ENCODE measurements at places on chromosomes 5 and 9.

GRCh38 chr5:44334622-44335021, 54.6 kb downstream of the FGF10 start:
- DNase-seq: no peak

DNA sequence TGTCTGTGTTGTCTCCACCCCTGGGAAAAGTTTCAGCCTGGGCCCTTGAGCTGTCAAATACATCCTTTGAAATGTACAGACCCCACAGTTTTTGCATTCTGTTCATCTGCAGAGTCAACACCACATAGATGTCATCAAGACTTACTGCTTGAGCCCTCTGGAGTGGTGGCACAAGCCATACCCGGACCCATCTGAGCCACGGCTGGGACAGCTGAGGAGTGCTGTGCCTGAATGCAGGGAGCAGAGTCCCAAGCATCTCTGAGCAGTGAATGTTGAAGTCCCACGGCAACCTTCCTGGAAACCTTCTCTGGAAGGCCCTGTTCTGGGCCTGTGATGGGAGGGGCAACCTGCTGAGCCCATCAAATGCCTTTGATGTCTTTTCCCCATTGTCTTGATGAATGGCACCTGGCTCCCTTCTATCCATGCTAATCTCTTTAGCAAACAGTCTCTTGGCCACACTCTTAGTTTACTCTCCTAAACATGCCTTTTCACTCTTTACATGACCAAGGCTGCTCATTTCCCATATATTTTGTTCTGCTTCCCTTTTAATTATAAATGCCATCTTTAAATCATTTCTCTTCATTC, 92.5 kb downstream of the ATPSCKMT start:
- no peak for DNase-seq

DNA sequence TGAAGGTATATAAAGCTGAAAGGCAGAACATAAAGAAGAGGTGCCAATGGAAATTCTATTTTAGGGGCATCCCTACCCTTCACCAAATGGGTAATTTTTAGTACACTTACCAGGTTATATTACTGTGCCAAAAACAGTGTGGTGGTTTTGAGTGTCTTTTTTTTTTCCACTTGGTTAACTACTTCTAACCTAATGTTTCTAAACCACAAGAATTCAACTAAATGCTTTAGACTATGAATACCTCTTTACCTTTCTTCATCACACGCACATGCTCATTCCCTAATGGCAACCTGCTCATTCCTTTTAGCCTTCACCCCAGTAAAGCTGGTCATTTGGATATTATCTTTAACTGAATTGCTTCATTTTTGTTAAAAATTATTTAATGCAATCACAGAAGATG, 215.6 kb downstream of the PIK3R1 start:
- DNase-seq: no peak

GRCh38 chr5:95895251-95895650, 66.4 kb downstream of the ELL2 start:
- DNase-seq: no peak

GRCh38 chr9:91783876-91784672, 166.0 kb downstream of the ROR2 start:
- no peak for DNase-seq

- no peak for DNase-seq
Measured at GRCh38 chr5:138833726-138834480, 41.2 kb downstream of the LRRTM2 start.

DNA sequence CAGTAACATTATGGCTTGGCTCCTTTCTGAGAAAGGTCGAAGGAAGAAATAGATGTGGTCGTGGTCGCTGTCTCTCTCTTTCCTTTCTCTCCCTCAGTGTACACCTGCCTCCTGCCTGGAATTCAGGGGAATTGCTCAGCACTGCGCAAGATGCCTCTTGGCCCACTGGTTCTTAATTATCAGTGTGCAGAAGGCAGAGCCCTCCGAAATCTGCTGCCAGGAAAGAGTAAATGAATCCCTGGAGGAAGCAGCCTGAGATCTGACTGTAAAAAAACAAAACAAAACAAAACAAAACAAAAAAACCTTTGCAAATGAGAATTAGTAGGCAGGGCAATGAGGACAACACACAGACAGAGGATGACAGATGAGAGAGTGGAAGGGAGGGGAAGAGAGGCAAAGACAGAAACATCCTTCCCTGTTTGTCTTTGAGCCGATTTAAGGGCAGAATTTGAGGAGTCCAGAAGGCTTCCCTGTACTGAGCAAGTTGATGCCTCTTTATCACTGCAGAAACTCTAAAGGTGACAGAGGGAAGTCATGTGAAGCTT, 113.8 kb upstream of the PUM3 start:
- no peak for DNase-seq

DNA sequence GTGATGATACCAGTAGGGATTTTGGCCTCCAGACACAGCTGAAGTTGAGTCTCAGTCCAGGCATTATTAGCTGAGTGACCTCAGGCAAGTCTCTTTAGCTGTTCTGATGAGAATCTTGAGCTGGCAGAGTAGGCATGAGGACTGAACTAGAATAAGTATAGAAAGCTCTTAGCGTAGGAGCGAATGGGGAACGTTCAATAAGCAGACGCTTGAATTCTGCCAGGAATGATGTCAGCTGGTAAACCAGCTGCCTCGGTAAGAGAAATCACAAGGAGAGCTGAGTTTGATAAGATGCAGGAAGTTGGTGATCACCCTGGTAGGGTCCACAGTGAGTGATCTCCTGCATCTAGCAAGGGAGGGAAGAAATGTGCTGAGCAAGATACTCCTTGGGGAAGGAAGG, 280.4 kb downstream of the NTRK2 start:
- DNase-seq: no peak

DNA sequence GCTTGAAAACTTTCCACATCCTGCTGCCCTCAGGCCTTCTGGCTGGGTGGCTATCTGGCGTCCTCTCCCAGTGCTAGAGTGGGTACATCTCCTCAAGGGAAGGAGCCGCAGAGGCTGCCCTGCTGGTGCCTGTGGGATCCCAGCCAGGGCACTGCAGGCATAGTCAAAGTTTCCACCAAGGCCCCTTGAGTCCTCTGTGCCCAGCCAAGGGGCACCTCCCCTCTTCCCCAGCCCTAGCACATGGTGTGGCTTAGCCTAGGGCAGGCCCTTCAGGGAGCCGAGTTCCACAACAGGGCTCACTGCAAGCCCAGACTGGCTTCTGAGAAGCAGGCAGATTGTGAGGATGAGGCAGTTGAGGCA, 103.2 kb downstream of the RGS3 start:
- DNase-seq: no peak

DNA sequence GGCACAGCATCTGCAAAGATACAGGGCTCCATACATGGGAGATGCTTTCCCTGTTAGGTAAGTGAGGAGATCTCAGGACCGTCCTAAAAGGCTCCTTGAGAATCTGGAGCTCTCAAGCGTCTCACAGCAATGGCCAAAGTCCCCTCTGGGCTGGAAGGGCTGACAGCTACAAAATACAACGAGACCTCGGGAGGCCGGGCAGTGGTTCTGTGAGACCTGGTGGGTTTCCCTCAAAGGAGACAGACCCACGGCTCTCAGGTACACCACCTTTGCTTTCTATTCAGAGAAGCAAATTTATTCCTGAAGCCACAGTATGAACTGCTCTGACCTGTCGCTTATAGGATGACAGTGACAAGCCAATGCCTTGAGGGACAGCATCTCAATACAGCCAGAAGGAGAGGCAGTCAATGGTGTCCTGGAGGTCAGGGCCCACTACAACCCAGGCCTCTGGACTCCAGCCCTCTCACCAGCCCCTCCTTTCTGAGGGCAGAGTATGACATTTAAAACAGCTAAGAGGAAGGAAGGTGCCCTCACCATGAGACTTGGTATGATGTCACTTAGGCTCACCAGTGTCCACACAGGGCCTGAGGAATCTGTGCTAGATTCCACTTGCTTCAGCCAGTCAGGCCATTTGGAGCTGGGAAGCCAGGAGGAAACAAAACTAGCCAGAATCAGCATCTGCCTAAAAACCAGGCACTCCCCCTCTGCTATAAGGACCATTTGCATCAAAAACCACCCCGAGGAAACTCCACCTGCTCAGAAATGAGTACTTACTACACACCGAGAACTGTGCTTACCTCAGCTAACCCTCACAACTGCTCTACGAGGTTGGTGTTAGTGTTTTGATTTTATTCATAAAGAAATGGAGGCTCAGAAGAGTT, 86.5 kb upstream of the FSTL4 start:
- no peak for DNase-seq

- DNase-seq: no peak
Measured at GRCh38 chr5:108639366-108639765, 108.3 kb upstream of the FER start.

GRCh38 chr5:157860898-157861890, 2.2 kb upstream of the CLINT1 start:
- no peak for DNase-seq

GRCh38 chr5:173178369-173178910, 34.1 kb downstream of the BNIP1 start:
- no peak for DNase-seq

- DNase-seq: no peak
Measured at GRCh38 chr9:117414906-117415331, at the start of gene ASTN2. TSS of gene ASTN2 (minus strand) at chr9:117415057. CDS start at chr9:117414938, 119 bp downstream.

DNA sequence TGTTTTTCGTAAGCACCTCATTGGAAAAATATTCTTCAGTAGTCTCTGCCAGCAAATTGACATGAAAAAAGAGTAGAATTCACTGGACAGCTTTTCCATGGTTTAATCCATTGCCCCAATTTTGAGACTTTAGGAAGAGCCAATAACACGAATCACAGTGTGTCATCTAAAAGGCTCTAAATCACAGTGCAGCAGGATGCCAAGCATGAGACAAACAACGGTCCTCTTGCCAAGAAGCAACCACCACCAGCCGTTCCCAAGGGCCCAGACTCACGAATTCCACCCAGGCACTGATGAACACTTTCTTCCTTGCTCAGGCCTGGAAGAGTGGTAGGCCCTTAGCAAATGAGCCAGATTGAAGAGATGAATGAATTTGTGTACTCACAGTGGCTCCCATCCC, 18.3 kb upstream of the IRX4 start:
- no peak for DNase-seq

- no peak for DNase-seq
Measured at GRCh38 chr5:10352430-10353240, 860 bp upstream of the MARCHF6 start.

Measured in stimulated activated CD8-positive, alpha-beta memory T cell treated with anti-CD3 and anti-CD28 coated beads, Interleukin-7, amount 100 ng/mL, for 1 hour (primary cell).